ENCODE measurements at places on chromosomes 4 and X.

GRCh38 chr4:13597141-13597540, 30.4 kb downstream of the BOD1L1 start:
- DNase-seq, result no peak

GRCh38 chr4:24568425-24568824, 15.9 kb downstream of the DHX15 start:
- DNase-seq, result no peak

GRCh38 chrX:39960219-39960618, 137.5 kb downstream of the BCOR start:
- no peak for DNase-seq

GRCh38 chr4:478373-478772, 20.6 kb downstream of the ZNF721 start:
- DNase-seq, result no peak

- DNase-seq, result no peak
Measured at GRCh38 chr4:179097741-179098140, 1655.5 kb upstream of the AGA start.

GRCh38 chrX:10032147-10032546, 65.0 kb downstream of the CLDN34 start:
- no peak for DNase-seq

- DNase-seq, result no peak
Measured at GRCh38 chr4:99645638-99646037, 12.0 kb downstream of the C4orf54 start.

- DNase-seq, result no peak
Measured at GRCh38 chrX:31268359-31268758, 196.5 kb upstream of the FTHL17 start.

DNA sequence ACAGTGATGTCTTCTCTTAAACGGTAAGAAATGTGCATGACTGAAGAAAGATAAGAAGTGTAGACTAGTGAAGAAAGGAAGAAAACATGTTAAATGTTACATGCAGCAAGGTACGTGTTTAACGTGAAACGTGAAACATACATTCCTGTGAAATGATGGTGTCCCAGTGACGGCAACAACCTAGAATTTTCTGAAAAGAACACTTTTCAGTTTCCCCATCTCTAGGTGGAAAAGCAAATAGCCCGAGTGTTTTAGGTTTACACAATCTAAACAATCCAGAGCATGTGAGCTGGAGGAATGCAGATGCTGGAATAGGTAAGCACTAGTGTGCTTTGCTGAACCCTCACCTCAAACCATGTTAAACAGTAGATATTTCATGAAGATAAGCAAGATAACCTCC, 60.7 kb downstream of the CLNK start:
- no peak for DNase-seq
